Stimulated activated CD4-positive, alpha-beta T cell treated with anti-CD3 and anti-CD28 coated beads, Interleukin-4, amount 100 ng/mL, for 1 hour (primary cell): ENCODE measurements at places on chromosomes 6 and 20.

DNA sequence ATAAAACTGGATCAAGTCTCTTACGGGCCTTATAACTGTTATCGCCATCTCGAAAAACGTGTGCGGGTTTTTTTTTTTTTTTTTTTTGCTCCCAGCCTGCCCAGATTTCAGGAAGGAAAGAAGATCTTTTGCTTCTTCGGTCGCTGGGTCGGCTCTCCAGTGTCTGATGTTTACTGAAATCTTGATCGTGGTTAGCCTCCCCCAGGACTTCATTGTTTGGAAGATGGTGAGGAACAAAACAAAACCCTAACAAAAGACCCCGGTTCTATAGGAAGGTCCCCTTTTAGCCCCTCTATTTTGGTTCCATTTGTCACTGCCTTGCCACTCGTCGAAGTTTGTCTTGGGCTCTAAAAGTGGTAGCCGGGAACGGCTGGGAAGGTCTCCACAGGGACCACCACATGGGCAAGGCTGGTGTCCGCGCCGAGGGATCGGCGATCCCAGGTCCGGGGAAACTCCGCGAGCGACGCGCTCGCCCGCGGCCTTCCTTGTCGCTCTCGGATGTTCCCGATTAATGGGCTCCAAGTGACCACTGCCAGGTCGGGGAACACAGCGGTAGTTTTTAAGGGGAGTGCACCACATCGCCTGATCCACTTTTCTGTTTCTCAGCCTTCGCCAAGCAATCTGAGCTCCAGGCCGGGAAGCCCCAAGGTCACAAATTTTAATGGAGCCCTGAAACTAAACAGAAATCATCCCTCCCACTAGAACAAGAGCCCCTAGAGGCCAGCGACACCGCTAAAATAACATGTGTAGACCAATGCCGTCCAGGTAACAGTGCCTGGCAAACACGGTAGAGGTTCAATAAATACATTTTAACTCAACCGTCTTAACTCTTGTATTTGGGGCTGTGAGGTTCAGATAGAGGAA lies 27.0 kb downstream of the TRIM27 start:
- peak; percentile 25 for DNase-seq

- DNase-seq: no peak
Observed at GRCh38 chr6:55822815-55823214, 52.6 kb downstream of the BMP5 start.

- DNase-seq: no peak
Observed at GRCh38 chr20:64223526-64224067, 32.0 kb upstream of the PCMTD2 start.

DNA sequence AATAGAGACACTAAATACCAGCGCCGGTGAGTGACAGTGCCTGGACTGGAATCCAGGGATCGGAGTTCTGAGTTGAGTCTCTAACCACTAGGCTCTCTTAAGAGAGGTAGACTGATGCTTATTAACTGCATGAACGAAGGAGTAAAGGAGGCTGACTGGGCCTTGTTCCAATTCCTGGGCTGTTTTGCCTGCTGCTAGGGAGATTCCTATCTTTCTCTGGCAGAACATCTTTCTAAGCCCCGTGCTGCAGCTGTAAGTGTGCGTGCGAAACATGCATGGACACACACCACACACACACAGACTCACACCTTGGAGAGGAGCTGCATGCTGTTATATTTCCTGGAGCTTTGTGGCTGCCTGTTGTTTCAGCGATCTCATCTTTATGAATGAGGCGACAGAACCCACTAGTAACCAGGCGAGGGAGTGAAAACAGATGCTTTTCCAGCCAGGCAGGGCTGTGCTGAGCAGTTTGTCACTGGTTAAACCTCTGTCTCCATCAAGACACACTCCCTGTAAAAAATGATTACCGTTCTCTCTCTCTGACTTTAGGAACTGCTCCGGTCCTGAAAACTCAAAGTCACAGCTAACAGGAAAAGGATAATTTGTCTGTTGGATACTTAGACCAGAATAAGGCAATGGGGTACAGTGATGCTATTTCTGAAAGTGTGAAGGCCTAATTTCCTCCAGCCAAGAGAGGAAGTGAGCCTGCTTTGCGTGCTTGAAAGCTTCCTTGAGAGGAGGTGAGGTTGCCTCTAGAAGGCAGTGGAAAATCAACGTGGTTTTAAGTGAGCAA lies 157.4 kb upstream of the ZNF217 start:
- DNase-seq: peak; percentile 12

DNA sequence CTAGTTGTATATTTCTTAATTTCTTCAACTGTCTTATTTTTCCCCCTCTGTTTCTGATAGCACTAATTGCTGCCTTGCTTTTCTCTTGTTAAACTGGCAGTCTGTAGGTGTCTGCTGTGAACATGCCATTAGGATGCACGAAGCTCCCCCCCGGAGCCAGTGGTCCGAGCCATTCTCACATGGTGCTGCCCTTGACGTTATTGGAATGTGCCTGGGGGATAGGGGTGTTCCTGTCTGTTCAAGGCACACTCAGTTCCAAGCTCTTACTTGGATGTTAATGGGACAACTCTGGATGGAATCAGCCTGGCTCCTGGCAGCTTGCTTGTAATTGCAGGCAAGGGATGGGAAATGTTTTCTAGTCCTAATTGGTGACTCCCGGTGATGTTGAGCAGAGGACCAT lies 68.4 kb downstream of the RREB1 start:
- no peak for DNase-seq

GRCh38 chr20:23367770-23368169 lies 5.8 kb downstream of the GZF1 start:
- DNase-seq: no peak

- DNase-seq: no peak
Observed at GRCh38 chr6:47992809-47993208, 118.2 kb downstream of the PTCHD4 start.

- DNase-seq: no peak
Observed at GRCh38 chr6:37381579-37381978, 27.8 kb downstream of the RNF8 start.

- DNase-seq: no peak
Observed at GRCh38 chr6:37983720-37984501, 164.4 kb downstream of the ZFAND3 start.
